ENCODE measurements at places on chromosomes 12 and 14.

DNA sequence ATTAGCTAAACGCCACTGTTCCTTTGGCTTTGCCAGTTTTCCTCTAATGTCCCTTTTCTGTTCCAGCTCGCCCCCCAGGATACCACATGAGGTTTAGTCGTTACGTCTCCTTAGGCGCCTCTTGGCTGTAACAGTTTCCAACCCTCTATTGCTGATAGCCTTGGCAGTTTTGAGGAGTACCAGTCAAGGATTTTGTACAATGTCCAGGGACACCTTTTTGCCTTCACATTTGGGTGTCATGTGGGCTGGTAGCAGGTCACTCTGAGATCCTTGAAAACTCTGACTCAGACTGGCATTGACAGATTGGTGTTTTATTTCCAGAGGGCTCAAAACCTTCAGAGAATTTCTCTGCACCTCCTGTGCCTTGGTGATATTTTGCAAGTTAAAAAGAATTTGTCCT, 14.1 kb downstream of the SH2B3 start:
- DNase-seq: no peak

DNA sequence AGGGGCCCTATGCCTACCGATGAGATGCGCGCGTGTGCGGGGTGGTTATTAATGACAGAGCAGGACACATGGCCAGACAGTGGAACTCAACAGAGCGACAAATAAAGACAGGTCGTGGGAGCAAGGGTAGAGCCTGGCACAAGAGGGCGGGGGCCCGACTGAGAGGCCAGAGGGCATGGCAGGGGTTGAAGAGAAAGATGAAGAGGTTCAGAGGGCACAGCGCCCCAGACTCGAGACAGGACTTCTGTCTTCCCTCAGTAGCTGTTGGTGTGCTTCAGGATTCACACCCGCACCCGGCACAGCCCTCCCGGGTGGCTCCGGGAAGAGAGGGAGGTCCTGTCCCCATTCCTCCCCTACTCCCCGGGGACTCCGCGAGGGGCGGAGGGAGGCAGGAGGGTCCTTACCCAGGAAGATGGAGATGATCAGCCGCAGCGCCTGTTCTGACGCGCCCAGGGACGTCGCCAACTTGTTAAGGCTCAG, 366 bp downstream of the LPCAT3 start:
- DNase-seq: no peak

DNA sequence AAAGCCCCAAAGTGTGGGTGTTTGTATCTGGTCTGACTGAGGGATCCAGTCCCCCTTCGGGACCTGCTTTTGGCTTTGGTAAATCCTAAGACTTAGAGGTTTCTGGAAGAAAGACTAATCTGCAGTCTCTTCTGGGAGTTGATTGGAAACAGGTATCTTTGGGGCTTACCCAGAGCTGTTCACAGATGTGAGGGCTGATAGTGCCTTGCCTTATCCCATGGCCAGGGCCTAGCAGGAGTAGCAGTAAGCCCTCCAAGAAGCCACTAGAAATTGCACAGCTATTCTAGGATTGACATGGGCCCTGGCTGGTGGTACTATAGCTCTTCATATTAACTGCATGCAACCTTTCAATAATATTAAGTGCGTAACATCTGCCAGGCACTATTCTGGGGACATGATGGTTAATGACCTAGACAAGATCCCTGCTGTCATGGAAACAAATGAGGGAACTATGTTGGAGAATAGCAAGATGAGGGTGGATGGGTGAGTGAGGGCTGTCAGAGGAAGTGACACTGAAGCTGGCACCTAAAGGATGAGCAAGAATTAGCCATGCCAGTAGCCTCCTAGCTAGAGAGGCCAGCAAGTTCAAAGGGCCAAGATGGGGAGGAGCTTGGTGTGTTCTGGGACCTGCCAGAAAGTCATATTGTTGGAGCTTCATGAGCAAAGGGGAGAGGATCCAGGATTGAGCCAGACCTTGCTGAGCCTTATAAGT, 71.7 kb downstream of the CRADD start:
- no peak for DNase-seq

DNA sequence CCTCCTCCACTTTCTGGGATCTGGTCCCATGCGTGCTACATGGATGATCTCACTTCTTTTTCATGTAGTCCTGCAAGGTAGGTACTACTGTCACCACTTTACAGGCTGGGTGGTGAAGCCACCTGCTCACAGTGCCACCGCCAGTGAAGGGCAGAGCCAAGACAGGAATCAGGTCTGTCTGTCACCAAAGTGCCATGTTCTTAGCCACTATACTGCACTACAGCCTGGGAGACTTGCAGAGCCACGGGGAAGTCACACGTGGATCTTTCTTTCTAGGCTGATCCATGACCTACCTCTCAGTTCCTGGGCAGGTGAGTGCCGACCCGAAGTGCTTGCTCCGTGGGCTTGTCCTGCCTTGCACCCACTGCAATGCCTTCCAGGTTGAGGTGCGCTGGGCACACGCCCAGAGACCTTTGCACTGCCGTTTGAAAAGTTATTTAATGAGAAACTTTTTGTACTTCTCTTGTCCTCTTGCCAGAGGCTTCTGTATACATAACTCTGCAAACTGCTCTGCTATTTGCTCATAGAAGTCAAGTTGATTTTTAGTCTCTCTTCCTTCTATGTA, 19.7 kb upstream of the CLMN start:
- DNase-seq: no peak

All from left renal pelvis (tissue), 4 donors.